ENCODE measurements at places on chromosomes 7 and 10.

DNA sequence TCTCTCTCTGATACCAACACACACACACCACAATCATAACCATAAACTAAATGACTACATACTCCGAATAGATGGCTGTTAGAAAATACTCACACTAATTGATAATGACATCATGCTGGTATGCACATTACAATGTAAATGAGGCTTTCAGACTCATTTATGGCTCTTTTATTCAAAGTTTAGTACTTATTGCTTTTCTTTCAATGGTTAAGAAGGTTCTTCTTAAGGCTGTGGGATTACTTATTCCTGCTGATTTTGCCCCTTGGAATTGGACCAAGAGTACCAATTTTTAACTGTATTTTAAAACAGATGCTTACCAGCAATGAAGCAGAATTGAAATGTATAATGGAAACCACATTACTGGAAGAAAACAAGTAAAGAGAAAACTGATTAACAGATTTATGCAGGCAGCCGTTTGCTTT is 20.6 kb upstream of the CABCOCO1 start:
- no peak for DNase-seq

- no peak for DNase-seq
These were observed 28.7 kb downstream of the CSGALNACT2 start for GRCh38 chr10:43166880-43167497.

DNA sequence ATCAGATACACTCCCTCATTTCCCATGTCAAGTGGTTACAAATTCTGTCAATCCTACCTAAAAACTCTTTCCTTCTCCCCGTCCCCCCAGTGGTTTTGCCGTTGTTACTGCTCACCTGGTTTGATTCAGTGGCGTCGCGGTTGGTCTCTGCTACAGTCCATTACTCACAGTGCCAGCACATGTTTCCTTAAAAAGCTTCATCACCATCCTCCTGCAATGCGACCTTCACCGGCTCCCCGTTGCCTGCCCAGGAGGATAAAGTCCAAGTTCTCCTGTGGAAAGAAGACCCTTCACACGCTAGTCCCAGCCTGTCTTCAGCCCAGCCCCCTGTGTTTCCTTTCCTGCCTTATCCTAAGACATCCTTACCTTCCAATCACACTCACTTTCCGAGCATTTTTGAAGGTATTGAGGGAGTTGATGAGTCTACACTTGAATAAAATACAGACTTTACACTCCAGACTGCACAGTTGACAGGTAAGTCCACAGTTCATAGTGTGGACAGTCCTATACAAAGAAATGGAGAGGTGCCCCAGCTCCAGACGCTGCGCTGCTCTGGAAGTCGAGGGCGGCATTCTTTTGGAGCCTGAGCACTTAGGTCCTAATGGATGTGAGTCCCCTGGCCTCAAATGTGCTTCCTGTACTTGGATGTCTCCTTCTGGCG is 3.4 kb upstream of the LARP4B start:
- no peak for DNase-seq

GRCh38 chr7:44977304-44977958 is 1.4 kb downstream of the MYO1G start:
- DNase-seq: no peak

DNA sequence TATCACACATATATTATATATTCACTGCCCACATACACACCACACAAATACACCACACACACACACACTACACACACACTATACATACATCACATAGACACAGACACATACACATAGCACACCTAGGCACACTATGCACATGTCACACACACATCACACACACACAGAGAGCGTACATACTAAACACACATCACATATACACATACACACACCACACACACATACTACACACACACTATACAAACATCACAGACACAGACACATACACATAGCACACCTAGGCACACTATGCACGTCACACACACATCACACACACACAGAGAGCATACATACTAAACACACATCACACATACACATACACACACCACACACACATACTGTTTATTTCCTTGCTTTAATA is 165.5 kb downstream of the KCNMA1 start:
- DNase-seq: no peak

DNA sequence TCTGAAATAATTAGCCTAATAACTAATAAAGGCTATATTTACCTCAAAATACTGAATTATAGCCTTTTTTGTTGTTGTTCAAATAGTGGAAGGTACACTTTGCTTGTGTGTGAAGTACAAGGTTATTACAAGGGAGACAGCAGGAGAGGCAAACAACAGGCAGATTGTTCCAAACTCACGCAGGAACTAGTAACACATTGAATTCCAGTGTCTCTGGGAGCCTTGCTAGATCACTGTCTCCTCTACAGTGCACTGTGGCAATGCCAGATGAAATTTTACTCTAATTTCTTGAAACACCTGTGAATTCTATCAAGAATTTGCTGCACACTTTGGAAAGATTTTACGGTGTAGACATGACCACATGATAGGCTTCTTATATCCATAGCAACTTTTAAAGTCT is 112.6 kb downstream of the MDFIC start:
- DNase-seq: no peak

DNA sequence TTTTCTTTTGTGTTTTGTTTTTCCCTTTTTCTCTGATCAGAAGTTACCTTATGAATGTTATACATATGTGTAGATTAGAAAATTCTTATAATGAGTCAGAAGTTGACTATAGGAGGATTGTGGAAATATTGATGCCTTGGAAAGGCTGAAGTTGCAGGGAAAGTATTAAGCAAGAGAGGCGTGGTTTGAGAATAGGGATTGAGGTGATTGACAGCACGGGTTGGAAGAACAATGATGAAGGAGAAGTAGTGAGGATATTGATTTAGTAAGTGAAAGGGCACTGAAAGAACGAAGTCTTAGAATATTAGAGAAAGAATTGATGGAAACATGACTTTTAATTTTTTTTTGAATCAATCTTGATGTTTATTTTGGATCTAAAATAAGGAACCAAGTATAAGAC is 176.0 kb downstream of the EXOC4 start:
- DNase-seq: no peak

GRCh38 chr7:27164045-27164366 is 1.3 kb downstream of the HOXA9 start:
- DNase-seq: no peak

DNA sequence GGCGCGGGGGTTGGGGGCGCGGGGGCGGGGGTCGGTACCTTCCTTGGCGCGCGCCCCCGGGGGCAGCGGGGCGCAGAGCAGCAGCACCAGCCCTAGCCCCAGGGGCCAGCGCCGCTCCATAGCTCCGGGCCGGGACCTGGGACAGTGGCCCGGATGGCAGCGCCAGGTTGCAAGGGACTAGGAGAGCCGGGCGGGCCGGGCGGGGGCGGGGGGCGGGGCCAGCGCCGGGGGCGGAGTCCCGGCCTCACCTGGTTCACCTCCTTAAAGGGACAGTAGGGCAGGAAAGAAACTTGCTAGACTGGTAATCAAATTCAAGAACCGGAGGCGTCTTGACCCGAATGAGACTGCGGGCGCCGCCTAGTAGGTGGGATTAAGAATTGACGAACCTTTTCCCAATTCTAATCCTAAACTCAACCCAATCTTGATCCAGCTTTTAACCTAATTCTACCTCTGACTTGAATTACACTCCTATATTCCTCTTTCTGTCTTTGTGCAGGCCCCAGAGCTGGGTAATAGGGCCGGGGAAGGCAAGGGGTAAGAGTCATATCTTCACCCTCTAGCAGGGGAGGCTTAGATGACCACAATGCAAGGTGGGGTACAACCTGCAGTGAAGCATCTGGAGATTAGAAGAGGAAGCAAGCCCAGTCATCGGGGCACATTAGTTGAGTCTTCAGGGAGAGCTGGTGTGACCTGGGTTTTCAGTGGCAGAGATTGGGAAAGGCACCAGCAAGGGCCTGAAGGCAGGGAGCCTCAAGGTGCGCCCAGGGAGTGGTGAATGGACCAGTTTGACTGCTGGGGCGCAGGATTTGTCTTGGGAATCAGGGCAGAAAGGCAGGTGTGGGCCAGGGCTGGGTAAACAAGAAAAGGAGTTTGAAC is at the start of gene EPHA1:
TSS of gene EPHA1 (minus strand) at position 171 of the 876 bp plus-strand sequence. CDS start at position 120, 51 bp downstream.
- DNase-seq: no peak

- no peak for DNase-seq
These were observed 36.5 kb downstream of the CAMK2B start for GRCh38 chr7:44288811-44289340.

GRCh38 chr10:124517931-124518330 is 56.3 kb downstream of the LHPP start:
- DNase-seq: no peak

- no peak for DNase-seq
These were observed 17.7 kb downstream of the LRRC20 start for GRCh38 chr10:70364772-70365091.

GRCh38 chr7:135731-136645 is 56.4 kb upstream of the FAM20C start:
- no peak for DNase-seq

GRCh38 chr10:63115732-63116383 is 17.3 kb upstream of the NRBF2 start:
- no peak for DNase-seq

- DNase-seq: no peak
These were observed 182.8 kb upstream of the CHRM2 start for GRCh38 chr7:136685501-136686173.

DNA sequence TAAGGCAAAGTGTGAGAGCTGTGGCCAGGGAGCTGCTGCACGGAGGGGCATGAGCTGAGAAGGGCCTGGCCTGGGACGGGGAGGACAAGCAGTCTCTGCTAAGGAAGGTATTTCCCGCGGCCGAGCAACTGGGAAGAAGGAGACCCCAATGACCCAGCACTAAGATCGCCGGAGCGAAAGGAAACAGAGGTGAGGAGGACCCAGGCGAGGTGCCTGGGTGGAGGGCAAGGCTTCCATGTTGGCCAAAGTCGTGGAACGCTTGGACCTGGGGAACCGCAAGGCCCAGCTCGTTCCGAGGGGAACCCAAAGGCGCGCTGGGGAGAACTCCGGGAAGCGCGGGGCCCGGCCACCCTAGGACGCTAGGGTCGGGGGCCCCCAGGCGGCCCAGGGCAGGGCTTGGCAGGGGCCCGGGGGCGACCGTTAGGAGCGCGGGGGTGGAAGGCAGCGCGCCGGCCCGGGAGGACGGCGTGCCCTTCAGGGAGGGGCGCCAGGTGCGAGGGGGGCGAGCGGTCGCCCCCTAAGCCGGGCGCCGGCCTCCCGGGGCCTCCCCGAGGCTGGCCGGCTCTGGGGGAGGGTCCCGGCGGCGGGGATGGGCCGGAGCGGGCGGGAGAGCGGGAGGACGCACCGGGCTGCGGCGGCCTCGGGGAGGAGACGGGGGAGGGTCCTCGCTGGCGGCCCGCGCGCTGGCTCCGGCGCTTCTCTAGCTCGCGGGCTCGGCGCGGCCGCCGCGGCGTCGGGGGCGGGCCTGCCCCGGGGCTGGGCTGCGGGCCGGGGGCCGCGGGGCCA is 545 bp downstream of the GIGYF1 start:
- DNase-seq: no peak

- peak; percentile 64 for DNase-seq
These were observed 70.8 kb downstream of the XPNPEP1 start for GRCh38 chr10:109852475-109853037.

GRCh38 chr10:100867261-100867963 is 45.4 kb upstream of the SLF2 start:
- DNase-seq: no peak

GRCh38 chr7:111168182-111168581 is 77.3 kb downstream of the LRRN3 start:
- no peak for DNase-seq

- DNase-seq: peak; percentile 94
These were observed 41.5 kb upstream of the RNF216 start for GRCh38 chr7:5822742-5823503.

DNA sequence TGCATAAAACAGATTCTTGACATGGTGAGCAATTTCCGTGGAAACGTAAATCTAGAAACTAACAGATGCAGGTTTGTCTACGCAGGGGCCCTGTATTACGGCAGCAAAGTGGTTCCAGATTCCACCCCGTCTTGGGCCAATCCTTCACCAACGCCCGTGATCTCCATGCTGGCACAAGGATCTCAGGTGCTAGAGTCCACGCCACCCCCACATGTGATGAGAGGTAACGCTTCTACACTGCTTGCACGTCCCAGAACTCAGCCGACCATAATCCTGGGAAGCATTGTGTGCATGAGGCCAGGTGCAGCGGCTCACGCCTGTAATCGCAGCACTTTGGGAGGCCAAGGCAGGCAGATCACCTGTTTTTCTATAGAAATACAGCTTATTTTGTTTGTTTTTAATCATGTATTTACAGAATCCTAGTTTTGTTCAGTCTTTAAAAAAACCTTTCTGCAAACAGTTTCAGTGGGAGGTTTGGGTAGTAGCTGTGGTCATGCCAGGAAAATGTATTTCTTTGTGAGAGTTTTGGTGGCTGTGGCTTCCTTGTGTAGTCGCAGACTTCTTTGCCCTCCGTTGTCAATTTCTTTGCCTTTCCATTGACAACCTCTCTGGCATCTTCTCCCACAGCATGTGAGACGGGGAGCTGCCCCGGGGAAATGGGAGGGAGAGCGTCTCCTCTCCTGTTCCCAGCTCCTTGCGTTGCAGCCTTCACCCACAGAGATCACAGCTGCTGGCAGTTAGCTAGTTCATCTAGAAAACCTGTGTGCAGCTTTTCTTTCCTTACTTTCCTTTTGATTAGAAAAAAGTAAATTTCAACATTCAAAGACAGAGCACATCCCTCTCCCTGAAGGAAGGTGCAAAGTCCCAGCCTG is 35.7 kb downstream of the ITIH2 start:
- DNase-seq: no peak

DNA sequence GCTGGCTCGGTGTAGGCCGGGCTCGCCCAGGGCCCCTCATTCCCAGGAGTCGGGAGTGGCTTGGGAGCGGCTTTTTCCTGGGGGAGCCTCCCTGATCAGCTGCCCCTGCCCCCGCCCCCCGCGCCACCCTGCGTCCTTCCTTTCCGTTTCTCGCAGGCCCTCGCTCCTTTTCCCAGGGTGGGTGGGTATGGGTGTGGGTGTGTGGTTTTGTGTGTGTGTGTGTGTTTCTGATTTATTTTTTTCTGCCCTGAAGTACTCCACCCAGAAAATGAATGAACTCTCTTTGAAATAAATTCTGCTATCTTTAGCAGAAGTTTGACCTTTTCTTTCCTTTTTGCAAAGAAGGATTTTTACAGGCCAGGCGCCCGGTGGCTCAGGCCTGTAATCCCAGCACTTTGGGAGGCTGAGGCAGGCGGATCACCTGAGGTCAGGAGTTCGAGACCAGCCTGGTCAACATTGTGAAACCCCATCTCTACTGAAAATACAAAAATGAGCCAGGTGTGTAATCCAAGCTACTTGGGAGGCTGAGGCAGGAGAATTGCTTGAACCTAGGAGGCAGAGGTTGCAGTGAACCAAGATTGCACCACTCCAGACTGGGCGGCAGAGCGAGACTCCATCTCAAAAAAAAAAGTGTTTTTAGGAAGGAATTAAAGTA is 30.0 kb upstream of the AP5Z1 start:
- DNase-seq: no peak

DNA sequence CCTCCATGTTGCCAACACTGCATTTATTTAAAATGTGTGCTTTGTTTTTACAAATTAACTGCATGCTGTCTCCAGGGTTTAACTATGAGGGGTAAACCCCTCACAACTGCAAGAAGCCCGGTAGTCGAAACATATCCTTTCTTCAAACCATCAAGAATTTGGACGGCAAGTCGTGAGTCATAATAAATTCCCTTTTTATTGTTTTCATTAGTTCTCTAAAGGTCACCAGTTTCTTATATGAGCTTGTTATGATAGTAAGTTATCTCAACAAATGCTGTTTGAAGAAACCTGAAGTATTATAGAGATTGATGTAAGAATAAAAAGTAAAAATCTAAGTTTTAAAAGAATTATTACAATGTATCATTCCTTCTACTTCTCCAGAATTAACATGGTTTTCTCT is 12.2 kb upstream of the FIGNL1 start:
- no peak for DNase-seq

Measured in hematopoietic multipotent progenitor cell treated with erythropoietin and hydrocortisone succinate and interleukin-3 and kit ligand, for 15 days (in vitro differentiated cells).